ENCODE measurements at places on chromosomes 5 and 9.

DNA sequence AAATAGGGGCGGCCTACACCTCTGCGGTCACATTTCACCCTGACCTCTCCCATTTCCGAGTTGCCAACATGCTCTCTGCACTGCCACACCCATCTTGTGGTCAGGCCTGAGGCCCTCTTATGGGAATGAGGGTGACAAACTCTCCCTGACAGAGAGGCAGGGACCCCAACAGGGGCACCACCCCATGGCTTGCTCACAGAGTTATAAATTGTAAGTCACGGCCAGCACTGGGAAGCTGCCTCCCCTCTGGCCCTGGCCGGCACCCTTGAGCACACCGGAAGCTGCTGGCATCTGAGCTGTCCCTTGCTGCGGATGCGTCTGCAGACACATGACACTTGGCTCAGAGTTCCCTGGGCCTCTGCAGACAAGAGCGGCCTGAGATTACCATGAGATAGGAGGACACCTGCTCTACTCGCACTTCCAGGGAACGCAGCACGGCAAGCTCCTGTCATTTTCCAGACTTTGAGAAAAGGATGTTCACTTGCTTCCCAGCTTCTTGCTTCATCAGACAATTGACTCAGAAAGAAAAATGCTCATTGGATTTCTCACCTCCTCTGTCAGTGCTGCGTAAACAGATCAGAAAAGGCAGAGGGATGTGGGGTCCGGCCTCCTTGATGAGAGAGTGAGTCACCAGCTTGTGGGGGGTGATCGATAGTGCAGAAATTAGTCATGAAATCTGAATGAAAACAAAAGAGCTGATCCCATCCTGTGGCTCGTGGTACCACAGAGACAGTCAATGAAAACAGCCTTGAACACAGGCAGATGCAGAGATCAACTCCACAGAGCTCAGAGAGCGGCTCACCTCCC, 269.8 kb downstream of the SYK start:
- DNase-seq = no peak

DNA sequence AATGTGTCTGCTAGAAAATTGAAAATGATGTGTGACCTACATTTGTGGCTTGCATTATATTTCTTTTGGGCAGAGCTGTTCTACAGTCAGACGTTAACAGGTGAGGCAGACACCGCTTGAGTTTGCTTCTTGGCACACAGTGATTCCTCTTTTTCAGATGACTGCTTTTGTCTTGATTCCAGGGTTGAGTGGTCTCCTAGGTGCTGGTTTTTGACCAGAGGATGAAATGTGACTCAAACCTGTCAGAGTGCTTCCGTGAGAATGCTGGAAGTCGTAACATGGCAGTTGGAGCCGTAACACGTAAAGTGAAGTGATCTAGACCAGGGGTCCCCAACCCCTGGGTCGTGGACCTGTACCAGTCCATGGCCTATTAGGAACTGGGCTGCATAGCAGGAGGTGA, 28.3 kb upstream of the NDFIP1 start:
- DNase-seq = no peak

GRCh38 chr5:157303667-157304327, 37.9 kb downstream of the CYFIP2 start:
- no peak for DNase-seq

DNA sequence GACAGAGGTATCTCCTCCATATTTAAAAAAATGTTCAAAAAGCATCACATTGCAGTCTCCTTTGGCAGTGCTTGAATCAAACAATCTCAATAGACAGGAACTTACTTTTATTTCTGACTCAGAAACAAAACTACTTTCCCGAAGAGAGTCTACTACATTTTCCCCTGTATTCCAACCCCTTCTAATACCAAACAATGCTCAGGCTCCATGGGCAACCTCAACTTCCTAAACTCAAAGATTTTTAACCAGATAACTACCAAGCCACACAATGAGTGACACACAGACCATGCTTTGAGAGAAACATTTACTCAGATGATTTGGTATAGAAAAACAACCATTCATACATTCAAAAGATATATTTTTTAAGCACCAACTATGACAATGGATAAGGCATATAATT, 70.5 kb downstream of the APBA1 start:
- no peak for DNase-seq

DNA sequence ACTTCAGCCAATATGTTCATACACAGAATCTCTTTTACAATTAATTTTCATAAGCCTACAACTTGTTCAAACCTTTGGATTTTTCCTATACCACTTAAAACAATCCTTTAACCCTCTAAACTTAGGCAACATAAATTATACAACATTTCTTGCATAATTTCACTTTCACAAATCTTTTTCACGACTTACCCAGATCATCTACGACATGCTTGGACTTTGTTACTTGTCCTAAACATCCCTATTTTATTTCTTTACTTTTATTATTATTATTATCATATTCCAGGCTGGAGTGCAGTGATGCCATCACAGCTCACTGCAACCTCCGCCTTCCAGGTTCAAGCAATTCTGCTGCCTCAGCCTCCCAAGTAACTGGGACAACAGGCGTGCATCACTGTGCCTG, 68.0 kb downstream of the CACNA1B start:
- DNase-seq = no peak

- no peak for DNase-seq
These were observed 35.4 kb downstream of the RIGI start for GRCh38 chr9:32490601-32491000.

DNA sequence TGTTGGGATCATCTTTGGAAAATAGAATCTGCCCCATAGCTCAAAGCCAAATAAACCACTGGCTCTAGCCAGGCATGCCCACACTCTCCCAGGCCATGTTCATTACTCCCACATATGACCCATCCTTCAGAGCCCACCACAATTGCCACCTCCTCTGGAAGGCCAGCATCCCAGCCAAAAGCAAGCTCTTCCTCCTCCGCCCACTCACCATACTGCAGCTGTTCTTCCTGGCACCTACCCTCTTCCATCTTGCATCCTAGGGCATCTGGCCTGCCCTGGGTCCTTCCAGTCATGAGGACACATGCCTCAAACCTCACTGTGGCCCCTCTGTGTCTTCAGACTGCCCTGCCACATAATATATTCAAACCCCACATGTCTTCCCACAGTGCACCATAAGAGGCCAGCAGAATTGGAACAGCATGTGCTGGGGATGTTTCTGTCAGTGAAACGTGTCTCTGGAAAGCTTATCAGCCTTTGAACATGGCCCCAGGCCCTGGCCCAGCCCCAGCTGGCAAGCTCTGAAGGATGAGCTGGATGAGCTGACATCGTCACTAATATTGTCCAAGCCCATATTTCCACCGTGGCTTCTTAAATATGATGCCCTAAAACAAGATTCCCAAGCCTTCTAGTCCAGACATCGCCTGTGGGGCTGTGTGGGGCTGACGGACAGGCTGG, 230.8 kb downstream of the AGTPBP1 start:
- DNase-seq = no peak

GRCh38 chr5:175840050-175840841, 31.1 kb upstream of the CPLX2 start:
- no peak for DNase-seq

DNA sequence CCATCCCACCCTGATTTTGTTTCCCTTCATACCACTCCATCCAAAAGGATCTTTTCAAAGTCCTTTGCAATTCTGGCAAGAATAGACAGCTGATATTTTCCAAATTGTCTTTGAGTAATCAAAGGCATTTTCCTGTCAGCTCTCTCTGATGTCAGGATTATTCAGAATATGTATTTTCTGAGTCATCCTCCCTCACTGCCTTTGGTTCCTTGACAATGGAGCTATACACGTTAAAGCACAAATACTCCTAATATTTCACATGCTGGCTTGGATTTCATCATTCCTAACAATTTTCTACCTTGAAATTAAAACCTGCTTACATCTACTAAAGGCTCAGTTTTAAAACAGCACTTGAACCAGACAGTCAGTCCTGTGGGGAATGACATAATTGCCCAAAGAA, 379.4 kb downstream of the GADD45G start:
- DNase-seq = no peak

DNA sequence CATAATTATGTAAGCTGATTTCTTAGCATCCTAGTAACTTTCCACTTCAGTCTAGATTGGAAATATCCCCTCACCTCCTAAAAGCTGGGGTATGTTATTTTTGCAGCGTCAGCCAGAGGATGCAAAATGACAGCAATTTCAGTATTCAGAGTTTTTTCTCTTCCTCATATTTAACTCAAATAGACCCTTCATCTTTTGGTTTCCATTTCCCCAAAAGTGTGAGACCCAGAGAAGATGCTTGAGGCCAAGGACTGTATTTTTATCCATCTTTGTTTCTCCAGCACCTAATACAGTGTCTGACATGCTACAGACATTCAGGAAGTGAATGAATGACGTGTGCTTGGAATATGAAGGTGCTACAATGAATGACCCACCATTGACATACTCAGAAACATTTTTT, 75.5 kb upstream of the RANBP3L start:
- no peak for DNase-seq

DNA sequence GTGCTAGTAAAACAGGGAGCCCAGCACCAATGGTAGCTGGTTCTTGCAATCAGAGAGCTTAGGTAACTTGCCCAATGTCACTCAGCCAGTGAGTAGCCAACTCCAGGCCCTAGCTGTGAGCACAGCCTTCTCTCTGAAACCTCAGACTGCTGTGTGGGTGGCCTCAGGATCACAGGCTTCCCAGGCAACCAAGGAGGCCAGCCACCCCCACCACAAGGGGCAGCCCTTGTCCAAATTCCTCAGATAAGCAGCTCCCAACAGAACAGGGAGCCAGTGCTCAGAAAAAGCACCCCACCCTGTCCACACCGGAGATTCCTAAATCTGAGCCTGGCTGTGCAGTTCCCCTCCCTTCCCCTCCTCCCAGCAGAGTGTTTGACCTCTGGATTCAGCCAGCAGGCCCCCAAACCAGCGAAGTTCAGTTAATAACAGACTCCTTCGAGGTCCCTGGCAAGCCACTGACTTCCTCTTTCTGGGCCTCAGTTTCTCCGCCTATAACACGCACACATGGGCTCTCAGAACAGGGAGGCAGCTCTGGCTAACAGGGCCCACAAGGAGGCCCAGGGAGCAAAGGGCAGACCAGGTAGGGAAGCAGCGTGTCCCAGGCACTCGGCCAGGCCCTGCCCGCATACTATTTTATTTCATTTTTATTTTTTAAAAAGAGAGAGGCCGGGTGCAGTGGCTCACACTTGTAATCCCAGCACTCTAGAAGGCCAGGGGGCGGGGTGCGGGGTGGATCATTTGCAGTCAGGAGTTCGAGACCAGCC, 2.7 kb downstream of the EEIG1 start:
- DNase-seq = no peak

DNA sequence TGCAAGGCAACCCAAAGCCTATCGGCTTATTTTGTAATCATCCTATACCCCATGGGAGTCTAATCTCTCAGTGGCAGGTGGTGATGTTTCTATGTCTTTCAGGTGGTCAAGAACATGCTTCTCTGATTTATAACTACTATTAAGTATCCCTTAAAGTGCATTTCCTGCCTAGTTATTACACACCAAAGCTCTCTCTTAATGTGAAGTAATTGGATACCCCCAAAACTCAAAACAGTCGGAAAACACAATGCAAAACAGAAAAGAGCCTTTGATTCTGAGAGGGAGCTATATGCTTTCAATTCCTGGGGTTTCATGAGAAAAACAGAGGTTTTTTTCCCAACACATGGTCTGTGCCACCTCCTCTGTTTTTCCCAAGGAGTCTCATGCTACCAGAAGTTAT, 416.4 kb downstream of the CSNK1G3 start:
- DNase-seq = no peak

DNA sequence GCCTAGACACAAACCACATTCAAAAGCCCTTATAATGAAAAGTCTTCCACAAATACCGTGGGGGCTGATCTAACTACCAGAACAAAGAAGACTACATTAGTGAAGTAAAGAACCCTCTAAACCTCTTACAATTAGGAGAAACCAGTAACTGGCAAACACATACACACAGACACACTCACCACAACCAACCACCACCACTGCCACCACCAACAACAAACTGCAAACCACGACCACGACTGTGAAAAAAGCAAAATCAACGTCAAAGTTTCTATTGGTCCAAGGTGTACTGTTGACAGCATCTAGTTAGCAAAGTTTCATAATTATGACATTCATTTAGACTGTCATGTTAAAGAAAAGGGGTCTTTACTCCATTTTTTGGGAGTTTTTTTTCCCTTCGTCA, 2.7 kb downstream of the CDO1 start:
- DNase-seq = no peak

DNA sequence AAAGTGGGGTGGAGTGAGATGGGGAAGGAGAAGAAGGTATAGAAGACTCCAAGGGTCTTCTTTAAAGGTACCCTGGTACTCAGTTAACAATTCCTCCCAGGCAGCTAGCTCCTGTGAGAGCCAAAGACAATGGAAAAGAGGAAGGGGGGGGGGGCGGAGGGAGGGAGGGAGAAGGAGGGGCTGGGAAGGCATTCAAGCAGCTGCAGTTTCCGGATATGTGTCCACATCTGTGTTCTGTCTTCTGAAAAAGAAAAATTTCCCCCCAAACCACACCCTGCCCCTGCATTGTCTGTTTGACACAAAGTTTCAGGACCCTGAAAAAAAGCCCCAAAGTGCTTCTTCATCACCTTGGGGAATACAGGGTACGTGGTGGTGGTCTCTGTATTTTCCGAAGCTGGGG, 11.1 kb downstream of the SPRY4 start:
- DNase-seq = no peak

- DNase-seq = no peak
These were observed 38.3 kb upstream of the ADRA1B start for GRCh38 chr5:159877894-159878448.

GRCh38 chr5:36374266-36374862, 72.7 kb upstream of the RANBP3L start:
- no peak for DNase-seq

GRCh38 chr9:30774326-30774725, 1610.1 kb upstream of the ACO1 start:
- DNase-seq = no peak

GRCh38 chr5:150449517-150450339, at the start of gene RPS14:
RPS14 (minus strand) TSS chr5:150449739; CDS start chr5:150447733, 2,006 bp downstream.
- peak; percentile 85 for DNase-seq

DNA sequence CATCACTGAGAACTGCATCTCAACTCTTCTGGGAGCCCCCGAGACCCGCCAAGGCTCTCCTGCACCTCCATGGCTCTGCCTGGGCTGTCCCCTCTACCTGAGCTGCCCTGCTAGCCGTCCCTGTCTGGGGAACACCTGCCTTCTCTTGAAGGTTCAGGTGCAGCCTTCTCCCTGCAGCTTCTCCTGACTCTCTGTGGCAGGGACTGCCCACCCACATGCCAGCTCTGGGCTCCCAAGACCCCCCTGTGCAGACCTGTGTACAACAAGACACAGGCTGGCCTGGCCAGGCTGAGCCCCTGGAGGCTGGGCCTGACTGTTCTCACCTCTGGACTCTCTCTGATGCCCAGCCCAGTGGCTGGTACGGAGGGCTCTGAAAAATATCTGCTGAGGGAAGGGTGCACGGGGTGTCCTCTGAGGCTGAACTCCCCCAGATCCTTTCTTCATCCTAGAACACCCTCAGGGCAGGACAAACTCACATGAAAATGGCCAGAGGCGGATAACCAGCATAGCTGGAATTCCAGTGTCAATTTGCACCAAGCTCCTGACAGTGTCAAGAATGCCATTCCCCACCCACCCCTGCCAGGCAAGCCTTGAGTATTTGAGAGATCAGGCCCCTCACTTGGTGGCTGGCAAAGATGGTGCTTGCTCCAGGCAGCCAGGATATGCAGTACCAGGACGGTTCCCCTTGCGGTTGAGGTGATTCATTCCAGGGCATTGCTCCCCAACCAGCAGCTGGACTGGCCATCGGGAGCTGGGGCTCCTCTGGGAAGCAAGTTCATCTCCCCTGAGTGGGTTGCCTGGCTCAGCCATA, 40.9 kb upstream of the SLC25A51 start:
- DNase-seq = no peak

- DNase-seq = no peak
These were observed 250.8 kb upstream of the KLF4 start for GRCh38 chr9:107740088-107740980.

Measured in activated CD4-positive, CD25-positive, alpha-beta regulatory T cell (primary cell).